ENCODE measurements at places on chromosomes 7 and 10.

DNA sequence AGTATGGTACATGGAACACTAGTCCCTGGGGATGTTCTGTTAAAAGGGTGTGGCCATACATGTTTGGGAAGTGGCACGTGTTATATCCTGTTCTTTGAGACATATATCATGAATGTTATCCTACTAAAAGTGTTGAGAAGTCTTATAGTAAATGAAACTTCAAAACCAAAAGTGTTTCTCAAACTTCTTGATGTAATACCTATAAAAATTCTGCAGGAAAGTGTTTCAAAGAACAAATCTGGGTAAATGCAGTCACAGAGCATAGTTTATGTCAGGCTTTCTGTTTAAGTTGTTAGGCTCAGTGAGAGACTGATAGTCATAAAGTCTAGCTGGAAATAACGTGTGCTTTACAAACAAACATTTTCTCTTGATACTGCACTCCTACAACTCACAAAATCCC, 273.7 kb downstream of the KIF20B start:
- no peak for DNase-seq

- peak; percentile 54 for DNase-seq
These were observed 16.8 kb upstream of the ABCB5 start for GRCh38 chr7:20598459-20599309.

- no peak for DNase-seq
These were observed 43.1 kb upstream of the DDC start for GRCh38 chr7:50608196-50608906.

DNA sequence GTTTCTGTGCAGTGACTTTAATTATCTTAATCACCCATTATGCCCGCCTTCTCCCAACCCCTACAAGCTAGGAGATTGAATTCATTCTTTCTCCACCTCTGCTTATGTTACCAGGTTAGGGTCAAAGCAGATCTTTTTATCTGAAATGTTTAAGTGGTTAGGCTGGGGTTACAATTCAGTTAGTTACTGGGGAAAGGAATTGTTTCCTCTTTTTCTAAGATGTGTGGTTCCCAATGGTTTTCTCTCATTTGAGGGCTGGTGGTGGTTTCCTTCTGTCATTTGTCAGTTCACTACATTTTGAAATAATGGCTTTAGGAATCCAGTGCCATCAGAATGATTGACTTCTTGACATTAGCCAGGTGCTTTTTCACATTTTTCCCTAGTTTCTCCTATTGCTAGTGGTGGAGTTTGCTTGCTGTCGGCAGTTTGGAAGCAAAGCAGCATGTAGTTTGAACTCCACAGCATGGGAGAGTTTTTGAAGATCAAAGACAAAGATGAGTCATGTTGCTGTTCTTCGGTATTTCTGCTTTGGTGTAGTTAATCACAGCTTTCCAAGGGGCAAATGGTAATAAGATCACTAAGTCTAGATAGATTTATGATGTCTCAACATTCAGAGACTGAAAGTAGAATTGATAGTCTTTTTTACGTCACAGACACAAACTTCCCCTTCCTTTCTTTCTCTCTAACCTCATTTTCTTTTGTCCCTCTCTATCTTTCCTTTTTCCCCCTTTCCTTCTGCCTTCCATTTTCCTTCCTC, 168.2 kb downstream of the SND1 start:
- DNase-seq = peak; percentile 44

DNA sequence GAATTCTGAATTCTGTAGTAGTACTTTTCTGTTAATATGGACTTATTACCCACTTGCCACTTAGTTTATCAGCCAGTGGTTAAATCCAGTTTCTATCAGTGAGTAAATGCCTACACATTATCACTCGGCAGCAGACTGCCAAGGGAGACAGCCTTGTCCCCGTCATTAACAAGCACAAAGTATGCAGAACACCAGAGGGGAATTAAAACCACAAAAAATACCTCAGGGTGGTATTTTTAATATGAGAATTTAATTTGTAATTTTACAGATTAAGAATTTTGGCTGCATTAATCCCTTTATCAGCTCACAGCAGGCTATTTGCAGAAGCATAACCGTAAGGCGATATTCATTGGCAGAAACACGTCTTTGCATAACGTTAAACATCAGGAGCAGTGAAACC, 150.0 kb upstream of the FZD1 start:
- DNase-seq = no peak
